ENCODE measurements at places on chromosomes 3 and 15.

DNA sequence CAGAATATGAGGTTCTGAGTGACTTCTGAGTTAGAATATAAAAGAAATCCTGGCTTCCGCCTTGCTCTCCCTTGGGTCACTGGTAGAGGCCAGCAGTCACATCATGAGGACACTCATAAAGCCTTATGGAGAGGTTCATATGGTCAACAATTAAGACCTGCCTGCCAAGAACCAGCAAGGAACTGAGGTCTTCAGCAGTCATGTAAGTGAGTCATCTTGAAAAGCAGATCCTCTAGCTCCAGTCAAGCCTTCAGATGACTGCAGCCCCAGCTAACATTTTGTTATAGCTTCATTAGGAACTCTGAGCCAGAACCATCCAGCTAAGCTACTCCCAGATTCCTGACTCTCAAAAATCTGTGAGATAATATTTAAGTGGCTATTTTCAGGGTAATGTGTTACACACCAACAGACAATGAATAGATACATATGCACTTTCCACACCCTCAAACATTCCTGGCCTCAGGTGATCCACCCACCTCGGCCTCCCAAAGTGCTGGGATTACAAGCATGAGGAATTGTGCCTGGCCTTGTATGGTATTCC, 447.2 kb downstream of the SHQ1 start:
- DNase-seq, result no peak

DNA sequence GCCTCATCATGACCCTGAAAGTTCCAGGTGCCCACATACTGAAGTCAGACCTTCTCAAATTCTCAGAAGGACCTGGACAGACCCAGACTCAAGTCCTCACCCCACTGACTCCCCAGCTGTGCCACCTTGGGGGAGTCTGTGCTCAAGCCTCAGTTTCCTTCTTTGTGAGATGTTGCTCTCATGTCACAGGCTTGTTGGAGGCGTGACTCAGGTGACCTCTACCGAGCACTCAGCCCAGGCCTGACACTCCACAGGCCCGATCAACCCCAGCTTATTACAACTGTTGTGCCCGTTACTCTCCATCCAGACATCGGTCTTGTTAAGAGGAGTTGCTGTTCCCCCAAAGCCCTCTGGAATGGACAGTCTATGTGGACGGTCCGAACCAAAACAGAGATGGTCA, 276.1 kb upstream of the LYSMD4 start:
- DNase-seq, result no peak

GRCh38 chr3:103440539-103441203, 1005.9 kb downstream of the ZPLD1 start:
- no peak for DNase-seq

- DNase-seq, result no peak
Measured at GRCh38 chr15:40495516-40495915, 24.7 kb downstream of the CHST14 start.

GRCh38 chr15:22981051-22981840, 1.1 kb upstream of the CYFIP1 start:
- DNase-seq, result no peak

DNA sequence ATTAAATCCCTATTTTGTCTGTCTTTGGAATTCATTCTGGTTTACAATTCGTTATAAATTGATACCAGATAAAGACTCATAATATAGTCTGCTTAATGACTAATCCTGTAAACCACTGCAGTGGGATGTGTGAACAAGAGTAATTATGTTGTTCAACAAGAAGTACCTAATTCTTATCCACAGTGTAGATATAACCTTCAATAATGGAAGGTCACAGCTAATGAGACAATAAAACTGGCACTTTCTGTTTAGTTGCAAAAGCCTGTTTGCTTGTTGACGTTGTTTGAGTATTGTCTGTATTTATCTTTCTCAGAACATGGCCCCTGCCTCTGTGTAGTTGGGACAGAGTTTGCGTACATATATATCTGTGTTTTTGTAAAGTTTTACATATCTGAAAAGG, 26.7 kb downstream of the PIAS1 start:
- DNase-seq, result no peak
